ENCODE measurements at places on chromosomes 13 and 19.

DNA sequence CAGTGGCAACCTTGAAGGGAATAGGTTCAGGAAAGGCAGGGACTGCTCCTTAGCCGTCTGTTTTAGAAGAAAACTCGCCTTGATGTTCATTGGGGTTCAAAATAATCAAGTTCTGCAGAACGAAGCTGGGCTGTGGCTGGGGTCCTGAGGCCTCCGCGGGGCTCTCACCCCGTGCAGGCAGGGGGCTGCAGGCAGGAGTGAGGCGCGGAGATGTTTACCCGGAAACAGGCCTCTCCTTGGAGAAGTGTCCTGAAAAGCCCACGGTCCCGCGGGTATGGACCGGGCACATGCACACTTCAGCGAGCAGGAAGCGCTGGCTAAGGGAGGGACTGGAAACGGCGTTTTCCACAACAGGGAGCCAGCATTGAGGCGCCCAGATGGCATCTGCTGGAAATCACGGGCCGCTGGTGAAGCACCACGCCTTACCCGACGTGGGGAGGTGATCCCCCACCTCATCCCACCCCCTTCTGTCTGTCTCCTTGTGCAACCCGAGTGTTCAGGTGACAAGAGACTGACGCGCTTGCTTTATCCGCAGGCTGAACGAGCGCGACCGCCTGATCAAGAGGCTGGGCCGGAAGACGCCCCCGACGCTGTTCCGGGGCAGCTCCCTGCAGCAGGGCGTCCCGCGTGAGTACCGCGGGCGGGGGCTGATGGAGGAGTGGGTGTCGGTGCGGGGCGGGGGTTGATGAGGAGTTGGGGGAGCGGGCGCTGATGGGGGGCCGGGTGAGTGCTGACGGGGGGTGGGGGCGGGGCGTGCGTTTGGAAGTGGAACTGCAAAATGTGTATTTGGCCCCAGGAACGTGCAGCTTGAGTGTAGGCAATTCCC lies 39.6 kb downstream of the SHISA2 start:
- DNase-seq = no peak

DNA sequence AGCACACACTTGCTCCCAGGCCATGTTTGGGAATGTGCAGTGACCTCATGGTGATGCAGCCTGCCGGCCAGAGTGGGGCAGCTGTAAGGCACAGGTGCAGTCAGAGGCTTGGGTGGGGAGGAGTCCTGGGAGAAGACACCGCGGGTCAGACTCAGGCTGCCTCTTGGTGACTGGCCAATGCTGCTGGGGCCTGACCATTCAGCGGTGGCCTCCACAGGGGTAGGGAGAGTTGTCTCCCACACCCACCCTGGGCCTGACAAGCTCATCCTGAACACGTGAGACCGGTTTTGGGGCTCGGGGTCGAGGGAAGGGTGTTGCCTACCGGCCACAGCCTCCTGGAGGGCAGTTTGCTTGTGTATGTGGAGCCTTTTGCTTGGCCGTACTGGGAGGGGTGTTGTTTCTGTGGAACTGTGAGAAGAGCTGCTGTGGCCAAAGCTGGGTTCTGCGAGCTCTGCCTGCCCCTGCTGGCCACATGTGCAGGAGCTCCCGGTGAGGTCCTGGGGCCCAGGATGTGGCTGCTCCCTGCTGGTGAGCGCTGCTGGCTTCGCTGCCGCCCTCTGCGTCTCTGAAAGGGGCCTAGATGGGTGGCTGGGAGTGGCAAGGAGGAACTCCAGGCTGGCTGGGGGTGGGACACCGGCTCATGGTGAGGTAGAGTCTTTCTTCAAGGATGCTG lies 22.1 kb downstream of the UPF1 start:
- DNase-seq = no peak

DNA sequence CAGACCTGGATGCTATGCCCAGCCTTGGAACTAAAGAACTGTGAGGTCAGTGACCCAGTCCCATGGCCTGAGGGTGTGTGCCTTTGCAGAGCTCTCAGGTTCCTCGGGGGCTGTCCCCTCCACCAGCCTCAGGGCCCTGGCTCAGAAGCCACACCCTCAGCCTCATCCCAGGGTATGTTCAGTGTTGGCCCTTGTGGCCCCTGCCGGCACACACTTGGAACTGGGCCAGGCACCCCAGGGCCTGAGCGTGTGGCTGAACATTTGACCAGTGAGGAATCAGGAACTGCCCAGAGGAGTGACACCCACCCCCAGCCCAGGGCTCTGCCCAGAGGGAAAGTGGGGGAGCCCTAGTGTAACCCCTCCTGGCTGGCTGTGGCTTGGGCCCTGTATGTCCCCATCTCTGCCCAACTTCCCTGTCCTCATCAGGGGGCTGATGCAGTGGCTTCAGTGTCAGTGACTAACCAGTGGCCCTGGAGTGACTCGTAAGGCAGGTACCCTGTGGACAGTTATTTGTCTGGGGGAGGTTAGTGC lies 10.0 kb downstream of the NKPD1 start:
- DNase-seq = no peak

DNA sequence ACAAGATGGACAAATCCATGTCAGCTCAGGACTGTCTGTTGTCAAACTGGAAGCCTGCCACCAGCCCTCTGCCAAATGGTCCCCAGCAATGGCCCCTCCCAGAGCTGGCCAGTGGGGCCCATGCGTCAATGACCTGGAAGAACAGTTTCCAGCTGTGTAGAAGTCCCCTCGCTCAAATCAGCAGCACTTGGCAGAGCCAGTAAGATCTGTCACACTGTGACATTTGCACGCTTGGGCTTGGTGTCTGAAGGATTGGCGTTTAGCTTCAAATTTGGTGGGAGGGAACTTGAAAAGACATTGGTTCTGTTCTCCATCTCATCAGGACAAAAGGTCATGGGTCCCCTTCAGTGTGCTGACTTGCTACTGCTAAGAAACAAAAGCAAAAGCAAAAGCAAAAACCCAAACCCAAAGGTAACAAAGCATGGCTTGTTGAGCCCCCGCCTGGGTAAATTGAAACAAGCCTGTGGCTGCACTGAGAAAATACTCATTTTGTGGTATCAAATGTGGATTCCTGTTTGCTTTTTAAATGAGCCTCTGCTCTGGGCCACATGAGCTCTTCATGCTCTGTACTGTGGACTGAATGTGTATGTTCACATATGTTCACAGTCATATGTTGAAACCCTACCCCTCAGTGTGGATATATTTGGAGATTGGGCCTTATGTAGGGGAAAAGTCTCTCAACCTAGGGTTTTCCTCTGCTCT lies 253.6 kb upstream of the MAB21L1 start:
- no peak for DNase-seq

- no peak for DNase-seq
Observed at GRCh38 chr13:56283262-56283828, 857.4 kb upstream of the PRR20A start.

DNA sequence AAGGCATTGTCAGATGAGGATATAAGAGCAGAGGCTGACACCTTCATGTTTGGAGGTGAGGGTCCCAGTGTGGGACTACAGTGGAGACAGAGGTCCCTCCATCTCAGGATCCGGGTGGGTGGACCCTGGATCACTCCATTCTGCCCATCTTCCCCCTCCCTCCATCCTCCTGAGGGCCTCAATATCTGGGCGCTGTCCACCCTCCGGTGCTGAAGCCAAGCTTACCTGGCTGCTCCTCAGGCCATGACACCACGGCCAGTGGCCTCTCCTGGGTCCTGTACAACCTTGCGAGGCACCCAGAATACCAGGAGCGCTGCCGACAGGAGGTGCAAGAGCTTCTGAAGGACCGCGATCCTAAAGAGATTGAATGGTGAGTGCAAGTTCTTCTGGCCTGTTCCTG lies 11.9 kb downstream of the CYP4F12 start:
- DNase-seq = no peak

GRCh38 chr13:105389373-105389772 lies 1146.1 kb downstream of the EFNB2 start:
- no peak for DNase-seq

GRCh38 chr13:87941226-87941625 lies 270.1 kb downstream of the SLITRK5 start:
- DNase-seq = no peak

- DNase-seq = no peak
Observed at GRCh38 chr13:45941261-45941660, 89.7 kb upstream of the SIAH3 start.

DNA sequence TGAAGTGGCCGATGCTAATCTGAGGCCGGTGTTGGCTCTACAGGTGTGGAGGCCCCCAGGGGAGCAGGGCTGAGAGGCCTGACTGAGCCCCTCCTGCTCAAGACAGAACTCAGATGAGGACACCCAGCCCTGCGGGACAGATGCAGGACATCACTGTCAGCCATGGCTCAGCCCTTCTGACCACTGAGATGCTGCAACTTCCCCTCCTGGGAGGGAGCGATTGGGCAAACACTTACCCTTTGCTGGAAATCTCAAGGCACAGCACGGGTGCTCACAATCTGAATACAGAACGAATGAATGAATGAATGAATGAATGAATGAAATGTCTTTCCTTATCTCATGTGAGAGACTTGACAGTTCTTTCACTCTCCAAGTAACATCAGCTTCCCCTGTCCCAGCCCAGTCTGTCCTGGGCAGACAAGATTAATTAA lies 3.5 kb upstream of the SIGLEC7 start:
- no peak for DNase-seq

DNA sequence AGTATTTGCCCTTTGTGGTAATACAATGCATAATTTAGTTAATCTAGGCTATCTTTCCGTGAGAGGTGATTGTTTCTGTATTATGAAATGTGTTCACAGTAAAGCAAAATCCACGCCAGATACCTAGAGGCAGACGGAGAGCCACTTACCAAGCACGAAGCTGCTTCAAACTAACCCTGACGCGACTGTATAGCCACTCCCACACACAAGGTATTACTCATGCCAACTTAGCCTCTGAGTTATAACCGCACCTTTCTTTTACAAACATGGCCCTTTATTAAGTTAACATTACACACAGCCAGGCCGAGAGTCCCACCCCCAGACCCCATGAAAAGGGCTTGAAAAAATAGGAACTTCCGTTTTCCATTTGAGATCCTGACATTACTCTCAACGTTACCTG lies 185.7 kb downstream of the ABCC4 start:
- DNase-seq = no peak

GRCh38 chr13:48424212-48424611 lies 11.3 kb upstream of the LPAR6 start:
- DNase-seq = no peak

GRCh38 chr13:48004201-48004600 lies 3.1 kb upstream of the SUCLA2 start:
- DNase-seq = no peak

GRCh38 chr19:49870309-49870901 lies 3.0 kb upstream of the PNKP start:
- no peak for DNase-seq

DNA sequence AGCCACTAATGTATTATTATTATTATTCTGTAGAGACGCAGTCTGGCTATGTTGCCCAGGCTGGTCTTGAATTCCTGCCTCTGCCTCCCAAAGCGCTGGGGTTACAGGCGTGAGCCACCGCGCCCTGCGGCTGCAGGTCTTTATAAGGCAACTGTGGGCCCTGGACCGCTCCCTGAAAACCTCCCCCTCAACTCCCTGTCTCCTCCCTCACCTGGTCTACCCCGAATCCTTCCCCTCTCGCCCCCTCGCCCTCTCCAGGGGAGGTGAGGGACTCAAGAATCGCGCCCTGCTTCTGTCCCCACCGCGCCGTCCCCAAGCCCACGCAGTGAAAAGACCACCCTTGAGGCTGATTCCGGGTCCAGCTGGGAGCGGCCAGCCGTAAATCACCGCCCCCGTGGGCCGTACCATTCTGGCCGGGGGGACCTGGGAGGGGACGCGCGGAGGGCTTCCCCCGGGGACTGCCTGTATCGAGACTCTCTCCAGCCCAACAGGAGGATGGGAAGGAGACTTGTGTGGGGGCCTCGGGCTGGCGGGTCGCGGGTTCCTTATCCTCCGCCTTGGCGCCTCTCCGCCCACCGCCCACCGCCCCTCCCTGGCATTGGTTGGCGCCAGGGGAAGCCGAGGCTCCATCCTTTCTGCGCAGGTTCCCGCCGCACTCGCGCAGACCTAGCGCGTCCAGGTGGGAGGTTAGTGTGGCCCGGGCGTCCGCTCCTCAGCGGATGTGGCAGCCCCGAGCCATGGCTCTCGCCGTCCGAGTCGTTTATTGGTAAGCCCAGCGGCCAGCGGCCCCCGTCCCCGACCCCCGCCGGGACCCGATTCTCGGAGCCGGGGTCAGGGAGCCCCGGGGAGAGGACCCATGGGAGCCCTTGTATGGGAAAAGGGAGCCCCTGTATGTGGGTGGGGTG lies at the start of gene SELENOW:
Gene SELENOW, plus strand, starts transcription at position 655 of the 905 bp plus-strand sequence. Its CDS starts 83 bp downstream, at position 738.
- DNase-seq = peak; percentile 89

DNA sequence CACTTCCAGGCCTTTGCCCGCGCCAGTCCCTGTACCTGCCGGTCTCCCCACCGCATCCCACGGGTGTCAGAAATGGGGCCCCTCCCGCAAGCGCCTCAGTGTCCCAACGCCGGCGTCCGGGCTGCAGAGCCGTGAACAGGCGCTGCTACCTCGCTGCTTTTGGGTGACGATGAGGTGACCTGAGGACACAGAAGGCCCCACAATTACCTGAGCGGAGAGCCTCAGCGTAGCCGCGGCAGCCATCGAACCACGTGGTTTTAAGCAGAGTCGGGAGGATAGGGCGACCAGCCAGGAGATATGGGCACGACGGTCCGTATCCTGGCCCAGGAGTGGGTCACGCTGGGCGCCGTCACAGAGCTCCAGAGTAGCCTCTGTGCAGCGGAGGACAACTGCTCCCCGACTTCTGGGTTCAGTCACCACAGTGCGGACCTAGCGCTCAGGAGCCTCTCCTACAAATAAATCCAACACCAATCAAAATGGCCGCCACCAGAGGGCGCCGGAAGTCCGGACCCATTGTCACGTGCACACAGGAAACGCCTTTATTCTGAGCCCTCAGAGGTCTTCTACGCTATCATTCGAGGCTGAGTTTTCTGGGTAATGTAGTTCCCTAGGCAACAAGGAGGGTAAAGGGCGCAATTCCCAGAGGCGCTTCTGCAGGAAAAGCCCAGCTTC lies at the start of gene ZNF814:
Gene ZNF814, minus strand, starts transcription at position 478 of the 672 bp plus-strand sequence. Its CDS starts 235 bp downstream, at position 243.
- peak; percentile 76 for DNase-seq

DNA sequence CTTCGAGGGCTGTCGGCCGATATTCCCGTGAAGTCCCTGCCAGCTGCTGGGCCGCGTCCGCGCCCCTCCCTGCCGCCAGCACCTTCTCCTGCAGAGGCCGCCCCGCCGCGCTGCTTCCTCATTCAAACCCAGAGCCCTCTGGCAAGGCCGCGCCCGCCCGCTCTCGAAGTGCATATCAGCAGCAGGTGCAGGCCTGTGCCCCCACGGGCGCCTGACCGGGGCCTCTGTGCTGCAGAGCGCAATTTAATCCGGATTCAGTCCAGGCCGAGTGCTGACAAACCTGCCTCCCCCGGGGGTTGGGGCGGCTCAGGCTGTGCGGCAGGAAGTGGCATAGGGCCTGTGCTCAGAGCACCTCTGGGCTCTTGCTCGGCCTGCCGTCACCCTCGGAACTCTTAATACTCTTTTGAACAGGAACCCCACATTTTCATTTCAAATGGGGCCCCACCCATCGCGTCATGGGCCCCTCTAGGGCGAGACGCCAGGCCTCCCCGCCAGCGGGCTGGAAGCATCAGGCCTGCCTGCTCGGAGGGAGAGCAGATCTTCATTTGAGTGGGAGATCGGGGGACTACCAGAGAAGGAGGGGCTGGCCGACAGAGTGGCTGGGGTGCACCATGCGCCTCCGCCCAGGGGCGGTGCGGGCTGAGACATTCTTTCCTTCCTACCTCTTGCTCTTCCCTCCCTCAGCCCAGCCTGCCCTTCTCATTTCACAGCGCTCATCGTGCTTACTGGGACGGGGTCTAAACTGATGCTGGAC lies 125.7 kb downstream of the TNFRSF19 start:
- DNase-seq = no peak

- no peak for DNase-seq
Observed at GRCh38 chr13:85379433-85379832, 419.8 kb downstream of the SLITRK6 start.

GRCh38 chr13:26560456-26560855 lies 3.0 kb downstream of the WASF3 start:
- no peak for DNase-seq

- no peak for DNase-seq
Observed at GRCh38 chr19:21566073-21566472, 60.7 kb downstream of the ZNF429 start.
